Type B pancreatic cell (in vitro differentiated cells): ENCODE measurements at places on chromosomes 7 and 10.

DNA sequence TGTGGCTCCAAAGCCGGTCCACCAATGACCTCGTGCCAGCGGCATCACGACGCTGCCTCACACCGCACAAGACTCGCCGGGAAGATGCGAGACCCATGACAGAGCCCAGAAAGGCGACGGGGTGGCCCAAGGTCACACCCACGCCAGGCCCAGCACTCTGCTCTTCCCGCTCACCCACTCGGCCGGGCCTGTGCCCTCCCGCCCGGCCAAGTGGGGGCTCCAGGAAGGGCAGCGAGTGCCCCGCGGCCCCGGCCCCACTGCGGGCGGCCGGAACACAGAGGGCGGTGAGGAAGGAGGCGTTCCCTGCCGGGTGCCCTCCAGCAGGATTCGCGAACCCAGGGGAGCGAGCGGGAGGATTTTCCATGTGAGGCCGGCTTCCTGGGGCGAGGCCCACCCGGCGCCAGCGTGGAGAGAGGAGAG lies 56.3 kb downstream of the PDGFA start:
- DNase-seq: no peak

GRCh38 chr10:131852823-131853609 lies 47.8 kb upstream of the PPP2R2D start:
- DNase-seq: peak; percentile 59

DNA sequence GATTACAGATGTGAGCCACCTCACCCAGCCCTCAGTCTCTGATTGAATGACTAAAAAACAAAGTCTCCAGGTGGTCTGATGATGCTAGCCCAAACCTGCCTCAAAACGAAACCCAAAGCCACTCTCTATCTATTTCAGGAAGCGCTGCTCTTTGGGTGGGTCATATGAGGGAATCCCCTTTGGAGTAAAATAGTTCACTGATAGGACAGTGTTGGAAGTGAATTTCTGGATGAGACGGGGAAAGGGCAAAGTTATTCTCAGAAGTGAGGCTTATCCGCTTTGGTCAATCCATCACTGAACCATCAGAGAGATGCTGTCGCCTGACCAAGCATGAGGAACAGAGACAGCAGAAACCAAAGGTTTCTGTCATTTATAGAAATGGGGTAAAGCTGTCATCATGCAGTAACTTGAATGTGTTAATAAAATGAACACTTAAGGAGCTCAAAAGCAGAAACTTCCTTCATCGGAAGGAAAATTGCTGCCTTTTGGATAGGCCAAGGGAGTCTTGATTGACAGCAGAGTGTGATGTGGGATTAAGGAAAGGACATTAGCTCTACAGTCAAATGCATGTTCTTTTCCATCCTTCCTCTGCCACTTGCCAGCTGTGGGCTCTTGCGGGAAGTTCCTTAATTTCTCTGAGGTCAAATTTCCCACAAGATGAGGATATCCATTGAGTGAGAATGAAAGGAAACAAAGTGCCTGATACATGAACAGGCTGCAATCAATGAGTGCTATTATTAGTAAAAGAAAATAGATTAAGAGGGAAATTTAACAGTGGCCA lies 64.9 kb upstream of the C1QL3 start:
- DNase-seq: no peak

- DNase-seq: no peak
Measured at GRCh38 chr10:119655566-119656001, 4.4 kb downstream of the BAG3 start.

- no peak for DNase-seq
Measured at GRCh38 chr7:95525503-95525902, 39.8 kb downstream of the ASB4 start.

DNA sequence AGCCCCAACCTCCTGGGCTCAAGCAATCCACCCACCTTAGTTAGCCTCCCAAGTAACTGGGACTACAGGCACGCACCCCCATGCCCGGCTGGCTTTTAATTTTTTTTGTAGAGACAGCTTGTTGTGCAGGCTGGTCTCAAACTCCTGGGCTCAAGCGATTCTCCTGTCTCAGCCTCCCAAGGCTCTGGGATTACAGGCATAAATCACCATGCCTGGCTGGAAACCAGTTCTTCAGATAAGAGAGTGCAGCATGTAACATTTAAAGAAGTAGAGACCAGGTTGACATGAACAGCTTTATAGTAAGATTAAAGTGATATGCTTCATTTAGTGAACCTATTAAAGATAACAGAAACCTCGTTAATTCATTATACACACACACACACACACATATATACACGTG lies 167.9 kb upstream of the KAT6B start:
- no peak for DNase-seq

DNA sequence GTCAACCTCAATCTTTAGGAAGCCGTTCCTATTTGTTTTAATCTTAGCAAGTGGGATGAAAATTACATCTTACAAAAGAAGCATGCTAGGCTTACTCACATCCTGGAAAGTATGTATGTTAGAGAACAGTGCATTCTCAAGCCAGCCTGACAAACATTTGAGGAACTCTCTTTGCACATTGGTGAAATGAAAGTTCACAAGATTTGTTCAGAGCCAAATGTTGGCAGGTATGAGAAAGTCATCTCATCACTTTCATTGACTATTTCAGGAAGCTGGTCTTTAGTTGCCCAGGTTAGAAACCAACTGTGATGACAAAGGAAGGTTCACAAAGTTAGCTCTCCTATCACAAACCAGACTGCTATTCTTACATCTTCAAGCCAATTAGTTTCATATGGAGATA lies 57.1 kb downstream of the ABCB1 start:
- no peak for DNase-seq

GRCh38 chr10:101218351-101219138 lies 10.7 kb downstream of the LBX1 start:
- DNase-seq: no peak

DNA sequence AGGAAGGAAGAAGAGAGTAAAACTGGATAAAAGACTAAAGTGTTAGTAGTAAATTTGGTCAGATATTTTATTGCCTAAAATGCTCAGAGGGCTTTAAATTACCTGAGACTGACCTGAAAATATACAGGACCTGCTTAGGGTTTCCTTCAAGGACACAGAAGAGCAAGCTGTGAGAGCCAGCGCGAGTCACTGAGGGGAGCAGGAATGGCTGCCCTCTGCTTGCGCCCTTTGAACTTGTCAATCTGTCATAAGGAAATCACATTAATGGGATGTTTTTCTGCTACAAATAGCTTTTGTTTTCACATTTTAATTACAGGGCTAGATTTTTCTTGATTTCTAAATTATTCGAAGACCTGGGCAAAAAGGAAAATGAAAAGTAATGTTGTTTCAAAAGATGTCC lies 26.9 kb downstream of the DNAJB9 start:
- no peak for DNase-seq

GRCh38 chr7:44087911-44088838 lies 5.8 kb upstream of the POLM start:
- DNase-seq: no peak

GRCh38 chr10:89129911-89130310 lies 77.2 kb downstream of the CH25H start:
- DNase-seq: no peak

- no peak for DNase-seq
Measured at GRCh38 chr10:122246830-122247520, 24.1 kb upstream of the BTBD16 start.

DNA sequence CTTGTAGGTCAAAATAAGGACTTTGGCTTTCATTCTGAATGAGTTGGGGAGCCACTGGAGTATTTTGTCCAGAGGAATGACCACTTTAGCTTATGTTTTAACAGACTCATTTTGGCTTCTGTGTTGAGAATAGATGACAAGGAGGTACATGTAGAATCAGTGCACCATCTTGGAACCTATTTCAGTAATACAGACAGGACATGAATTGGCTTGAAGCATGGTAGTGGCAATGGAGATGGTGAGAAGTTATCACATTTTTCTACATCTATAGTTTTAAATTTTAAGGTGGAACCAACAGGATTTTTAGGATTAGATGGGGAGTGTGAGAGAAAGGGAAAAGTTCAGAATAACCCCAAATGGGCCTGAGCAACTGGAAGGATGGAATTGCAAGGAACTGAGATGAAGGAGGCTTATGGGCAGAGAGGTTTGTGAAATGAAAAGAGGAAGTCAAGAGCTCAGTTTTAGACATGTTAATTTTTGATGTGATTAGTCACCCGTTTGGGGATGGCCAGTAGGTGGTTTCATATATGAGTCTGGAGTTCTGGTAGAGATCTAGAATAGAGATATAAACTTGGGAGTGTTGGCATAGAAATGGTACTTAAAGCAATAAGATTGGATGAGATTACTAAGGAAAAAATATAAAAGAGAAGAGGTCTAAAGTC lies 89.2 kb upstream of the JAZF1 start:
- DNase-seq: no peak

GRCh38 chr10:23139677-23140076 lies 44.3 kb downstream of the MSRB2 start:
- no peak for DNase-seq

DNA sequence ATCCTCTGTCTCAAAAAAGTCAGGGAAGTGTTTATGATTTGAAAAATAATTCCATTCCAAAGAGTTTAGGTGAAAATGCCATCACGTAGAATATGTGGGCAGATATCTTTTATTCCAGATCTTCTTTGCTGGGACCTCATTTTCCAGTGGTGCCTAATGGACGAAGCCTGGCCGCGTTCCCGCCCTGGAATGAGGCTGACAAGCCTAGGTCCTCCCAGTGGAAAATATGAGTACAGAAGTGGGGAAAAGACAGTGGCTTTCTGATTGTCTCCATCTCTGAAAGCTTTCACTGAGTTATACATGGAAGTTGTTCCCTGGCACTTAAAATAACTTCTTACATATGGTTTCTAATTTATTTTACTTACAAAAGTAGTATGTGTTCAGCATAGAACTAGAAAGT lies 139.4 kb downstream of the TACC2 start:
- no peak for DNase-seq

DNA sequence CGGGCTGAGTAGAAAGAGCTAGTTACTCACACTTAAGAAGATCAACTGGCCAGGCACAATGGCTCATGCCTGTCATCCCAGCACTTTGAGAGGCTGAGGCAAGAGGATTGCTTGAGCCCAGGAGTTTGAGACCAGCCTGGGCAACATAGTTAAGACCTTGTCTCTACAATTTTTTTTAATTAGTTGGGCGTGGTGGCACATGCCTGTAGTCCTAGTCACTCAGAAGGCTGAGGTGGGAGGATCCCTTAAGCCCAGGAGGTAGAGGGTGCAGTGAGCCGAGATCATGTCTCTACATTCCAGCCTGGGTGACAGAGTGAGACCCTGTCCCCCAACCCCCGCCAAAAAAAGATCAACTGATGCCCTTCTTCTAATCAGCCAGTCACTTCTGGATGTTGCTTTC lies 74.6 kb upstream of the ATP6V0A4 start:
- DNase-seq: no peak

DNA sequence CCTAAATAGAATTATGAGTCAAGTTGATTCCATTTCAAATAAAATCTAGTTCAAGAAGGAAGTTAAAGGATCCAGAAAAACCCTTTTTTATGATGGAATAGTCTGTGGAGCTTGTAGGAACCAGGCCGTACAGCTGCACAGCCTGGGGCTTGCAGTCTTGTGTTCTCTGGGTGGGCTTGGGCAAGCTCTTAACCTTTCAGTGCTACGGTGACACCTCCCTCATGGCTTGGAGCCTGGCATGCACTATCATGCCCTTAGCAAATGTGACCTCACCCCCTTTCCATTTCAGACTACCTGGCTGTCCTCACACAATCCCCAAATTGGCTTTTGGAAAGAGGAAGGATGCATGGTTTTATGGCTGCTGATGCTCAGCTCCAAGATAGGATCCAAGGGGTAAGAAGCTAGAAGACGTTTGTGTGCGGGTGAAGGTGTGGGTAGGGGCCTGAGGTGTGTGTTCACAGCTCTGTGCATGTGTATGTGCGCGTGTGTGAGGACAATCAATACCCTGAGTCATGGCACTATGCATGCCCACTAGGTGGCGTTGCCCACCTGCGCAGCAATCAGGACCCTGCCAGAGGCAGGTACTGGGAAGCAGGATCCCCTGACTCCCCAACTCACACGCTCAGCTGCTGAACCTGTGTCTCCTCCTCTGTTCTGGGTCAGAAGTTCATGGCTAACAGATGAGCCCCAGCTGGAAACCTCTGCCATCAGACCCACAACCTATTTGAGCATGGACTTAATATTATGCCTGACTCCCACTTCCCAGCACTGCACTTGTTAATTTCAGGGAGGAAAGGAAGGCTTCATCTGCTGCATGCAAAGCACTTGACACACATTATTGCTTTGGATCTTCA lies 113.4 kb downstream of the PTPN20 start:
- DNase-seq: peak; percentile 77

DNA sequence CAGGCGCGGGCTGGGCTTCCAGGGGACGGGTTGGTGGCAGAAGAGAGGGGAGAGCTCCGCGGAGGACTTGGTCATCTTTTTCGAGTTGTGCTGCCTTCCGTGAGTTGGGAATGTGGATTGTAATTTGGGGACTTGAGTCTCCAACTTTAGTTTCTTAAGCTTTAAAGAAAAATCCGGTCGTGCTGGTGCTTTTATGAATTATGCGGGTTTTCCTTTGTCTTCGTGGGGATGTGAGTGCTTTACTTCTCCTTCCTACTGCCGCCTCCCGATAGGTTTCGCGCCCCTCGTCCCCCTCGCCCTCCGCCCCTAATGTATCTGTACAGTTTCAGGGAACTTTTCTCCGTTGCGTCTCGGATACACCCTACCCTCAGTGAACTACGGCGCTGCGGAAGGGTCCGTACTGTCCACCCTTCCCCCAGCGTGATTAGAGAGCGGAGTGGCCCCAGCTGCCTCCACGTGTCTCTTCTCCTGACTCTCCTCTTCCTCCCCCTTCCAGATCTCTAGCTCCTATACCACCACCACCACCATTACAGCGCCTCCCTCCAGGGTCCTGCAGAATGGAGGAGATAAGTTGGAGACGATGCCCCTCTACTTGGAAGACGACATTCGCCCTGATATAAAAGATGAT lies 649 bp downstream of the SCD start:
- DNase-seq: no peak

- no peak for DNase-seq
Measured at GRCh38 chr7:146660839-146661238, 544.2 kb downstream of the CNTNAP2 start.

GRCh38 chr10:80493522-80494051 lies 39.5 kb downstream of the TSPAN14 start:
- DNase-seq: no peak

DNA sequence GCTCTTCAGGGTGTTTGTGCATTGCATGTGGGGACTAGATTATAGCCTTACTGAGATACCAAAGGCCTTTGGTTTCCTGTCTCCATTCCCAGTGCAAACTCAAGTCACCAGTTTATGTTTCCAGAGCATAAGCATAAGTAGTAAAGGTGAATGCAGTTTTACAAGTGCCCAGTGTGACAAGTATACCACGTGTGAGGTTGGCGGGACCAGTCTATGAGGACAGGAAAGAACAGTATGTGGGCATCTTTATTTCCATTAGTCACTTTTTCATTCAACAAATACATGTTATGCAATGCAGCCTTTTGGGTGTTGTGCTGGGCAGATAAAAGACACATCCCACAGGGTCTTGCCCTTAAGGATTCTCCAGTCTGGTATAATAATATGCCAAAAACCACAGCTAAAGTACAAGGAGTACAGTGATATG lies 146.5 kb downstream of the ARID5B start:
- no peak for DNase-seq

GRCh38 chr10:48604991-48605508 lies at the start of gene ARHGAP22:
Gene ARHGAP22, minus strand, starts transcription at chr10:48605073. Its CDS starts 277 bp downstream, at chr10:48604796.
- peak; percentile 58 for DNase-seq

GRCh38 chr10:451021-451471 lies 238.4 kb downstream of the DIP2C start:
- DNase-seq: no peak
